Left lung (tissue), 14 donors: ENCODE measurements at places on chromosomes 1 and 21.

DNA sequence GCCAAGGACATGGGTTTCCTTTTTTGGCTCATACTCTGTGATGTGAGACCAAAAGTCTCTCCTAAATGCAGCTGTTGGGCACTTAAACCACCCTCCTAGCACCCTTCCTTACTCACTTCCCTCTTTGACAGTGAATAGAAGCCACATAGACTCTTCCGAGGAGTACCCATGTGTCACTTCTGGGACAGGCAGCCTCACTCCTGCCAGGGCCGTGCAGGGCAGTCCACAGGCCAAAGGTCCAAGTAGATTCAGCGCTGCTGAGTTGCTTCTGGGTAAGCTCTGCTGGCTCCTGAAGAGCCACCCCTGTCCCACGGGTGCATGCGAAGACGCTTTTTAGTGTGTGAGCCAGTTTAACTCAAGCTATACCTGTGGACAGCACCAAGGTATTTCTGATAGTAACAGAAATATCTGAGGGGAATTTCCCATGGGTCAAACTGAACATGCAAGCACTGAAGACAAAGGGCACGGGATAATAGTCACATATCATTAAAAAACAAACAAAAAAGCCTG is 36.8 kb upstream of the BMP8B start:
- DNase-seq: no peak

DNA sequence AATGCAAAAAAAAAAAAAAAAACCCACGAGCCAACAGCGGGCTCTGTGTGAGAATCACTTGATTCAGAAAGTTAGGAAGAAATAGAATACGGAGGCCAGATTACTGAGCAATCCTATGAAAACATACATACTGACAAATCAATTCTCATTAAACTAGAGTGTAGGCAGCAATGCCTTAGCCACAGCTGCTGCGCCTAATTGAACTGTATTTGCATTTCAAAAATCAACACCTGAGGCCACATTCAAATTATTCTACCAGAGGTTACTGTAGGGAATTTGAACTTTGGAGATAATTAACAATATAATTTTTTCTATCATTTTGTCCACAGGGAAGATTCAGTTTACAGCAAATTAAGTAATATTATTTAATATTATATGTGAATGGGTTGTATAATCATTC is 138.4 kb upstream of the PLD5 start:
- DNase-seq: no peak

DNA sequence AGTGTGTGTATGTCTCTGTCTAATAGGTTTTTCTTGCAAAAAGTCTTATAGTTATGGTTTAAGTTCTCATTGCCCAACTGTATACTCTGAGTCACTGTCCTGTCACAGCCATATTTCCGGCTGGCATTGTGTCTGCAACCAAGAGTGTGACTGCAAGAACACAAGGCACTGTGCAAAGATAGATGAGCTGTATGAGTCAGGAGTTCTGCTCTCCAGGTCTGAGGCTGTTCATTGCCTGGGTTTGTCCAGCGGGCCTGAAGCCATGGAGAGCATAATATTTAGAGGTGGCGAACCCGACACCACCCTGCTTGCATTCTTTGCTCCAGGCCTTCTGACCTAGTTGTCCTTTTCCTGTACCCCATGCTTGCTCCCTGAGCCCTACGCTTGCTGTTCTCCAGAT is 50.9 kb upstream of the CNIH3 start:
- DNase-seq: no peak

GRCh38 chr21:44279354-44280260 is 6.1 kb upstream of the AIRE start:
- no peak for DNase-seq

GRCh38 chr1:53535846-53536245 is 76.6 kb downstream of the DMRTB1 start:
- no peak for DNase-seq

DNA sequence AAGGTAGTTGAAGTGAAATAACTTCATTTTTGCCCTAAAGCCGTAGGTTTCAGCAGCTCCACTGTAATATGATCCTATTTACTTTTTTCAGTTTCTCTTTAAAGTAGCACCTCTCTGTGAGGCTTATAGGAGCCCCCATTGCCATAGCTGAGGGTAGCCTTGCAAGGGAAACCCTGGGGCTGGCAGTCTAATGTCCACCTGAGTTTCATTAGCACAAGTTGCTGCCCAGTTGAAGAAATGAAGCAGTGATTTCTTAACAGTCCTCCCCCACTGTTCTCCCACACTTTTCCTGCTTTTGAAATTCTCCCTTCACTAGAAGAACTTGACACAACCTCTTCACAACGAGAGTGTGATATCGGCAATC is 1.5 kb downstream of the HMCN1 start:
- DNase-seq: no peak

- no peak for DNase-seq
These were observed 105.8 kb downstream of the TNFSF18 start for GRCh38 chr1:172944931-172945330.

- DNase-seq: no peak
These were observed 473.7 kb upstream of the DAB1 start for GRCh38 chr1:57897581-57897980.
